ENCODE measurements at places on chromosomes 1 and 21.

GRCh38 chr1:201563406-201563780, 24.5 kb downstream of the NAV1 start:
- DNase-seq: no peak

DNA sequence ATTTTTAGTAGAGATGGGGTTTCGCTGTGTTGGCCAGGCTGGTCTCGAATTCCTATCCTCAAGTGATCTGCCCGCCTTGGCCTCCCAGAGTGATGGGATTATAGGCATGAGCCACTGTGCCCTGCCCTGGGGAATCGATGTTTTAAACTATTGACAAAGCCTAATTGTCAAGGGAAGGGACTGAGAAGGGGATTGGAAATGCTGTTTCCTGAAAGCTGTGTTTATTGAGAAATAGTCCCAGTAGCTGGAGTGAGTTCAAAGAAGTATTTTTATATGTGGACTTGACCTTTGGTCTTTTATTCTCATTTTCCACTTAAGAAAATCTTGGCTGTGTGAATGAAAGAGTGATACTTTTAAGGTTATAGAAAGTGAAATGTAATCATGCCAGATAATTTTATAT, 47.5 kb downstream of the KIF1B start:
- DNase-seq: no peak

DNA sequence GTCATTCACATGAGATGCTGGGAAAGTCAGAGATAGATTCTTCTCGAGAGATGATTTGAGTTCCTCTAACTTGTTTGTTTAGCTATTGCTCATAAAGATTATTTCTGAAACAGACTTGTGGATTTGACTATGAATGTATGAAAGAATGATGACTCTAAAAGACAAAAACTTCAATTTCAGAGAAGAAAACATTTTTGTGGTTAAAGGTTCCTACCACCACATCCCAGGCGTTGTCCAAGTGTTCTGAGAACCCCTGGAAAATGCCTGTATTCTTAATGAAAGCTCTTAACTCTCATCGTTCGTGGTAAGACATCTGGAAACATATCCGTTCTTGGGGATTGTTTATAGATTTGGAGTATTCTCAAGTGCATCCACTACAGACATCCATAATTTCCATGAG, 228.7 kb downstream of the BARHL2 start:
- no peak for DNase-seq

DNA sequence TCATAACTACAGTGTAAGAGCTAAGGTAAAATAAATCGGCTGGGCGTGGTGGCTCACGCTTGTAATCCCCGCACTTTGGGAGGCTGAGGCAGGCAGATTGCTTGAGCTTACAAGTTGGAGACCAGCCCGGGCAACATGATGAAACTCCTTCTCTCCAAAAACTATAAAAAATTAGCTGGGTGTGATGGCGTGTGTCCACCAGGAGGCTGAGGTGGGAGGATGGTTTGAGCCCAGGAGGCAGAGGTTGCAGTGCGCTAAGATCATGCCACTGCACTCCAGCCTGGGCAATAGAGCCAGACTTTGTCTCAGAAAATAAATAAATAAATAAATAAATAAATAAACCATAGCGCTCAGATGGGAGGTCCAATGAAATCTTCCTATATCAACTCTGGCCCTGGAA, 16.7 kb upstream of the FAM110D start:
- DNase-seq: no peak

DNA sequence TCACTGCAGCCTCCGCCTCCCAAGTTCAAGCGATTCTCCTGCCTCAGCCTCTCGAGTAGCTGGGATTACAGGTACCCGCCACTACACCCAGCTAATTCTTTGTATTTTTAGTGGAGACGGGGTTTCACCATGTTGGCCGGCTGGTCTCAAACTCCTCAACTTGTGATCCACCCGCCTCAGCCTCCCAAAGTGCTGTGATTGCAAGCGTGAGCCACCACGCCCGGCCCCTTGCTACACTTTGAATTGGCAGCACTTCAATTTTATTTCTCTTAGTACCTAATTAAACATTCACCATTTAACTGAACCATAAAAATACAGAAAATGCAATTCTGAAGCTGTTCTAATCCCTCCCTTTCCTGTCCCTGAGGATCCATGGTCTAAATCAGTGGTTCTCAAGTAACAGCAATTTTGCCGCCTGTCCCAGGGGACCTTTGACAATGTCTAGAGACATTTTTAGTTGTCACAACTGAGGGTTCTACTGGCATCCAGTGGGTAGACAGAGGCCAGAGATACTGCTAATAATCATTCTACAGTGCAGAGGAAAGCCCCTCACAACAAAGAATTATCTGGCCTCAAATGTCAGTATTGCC, 4.3 kb upstream of the BCL2L15 start:
- DNase-seq: no peak

DNA sequence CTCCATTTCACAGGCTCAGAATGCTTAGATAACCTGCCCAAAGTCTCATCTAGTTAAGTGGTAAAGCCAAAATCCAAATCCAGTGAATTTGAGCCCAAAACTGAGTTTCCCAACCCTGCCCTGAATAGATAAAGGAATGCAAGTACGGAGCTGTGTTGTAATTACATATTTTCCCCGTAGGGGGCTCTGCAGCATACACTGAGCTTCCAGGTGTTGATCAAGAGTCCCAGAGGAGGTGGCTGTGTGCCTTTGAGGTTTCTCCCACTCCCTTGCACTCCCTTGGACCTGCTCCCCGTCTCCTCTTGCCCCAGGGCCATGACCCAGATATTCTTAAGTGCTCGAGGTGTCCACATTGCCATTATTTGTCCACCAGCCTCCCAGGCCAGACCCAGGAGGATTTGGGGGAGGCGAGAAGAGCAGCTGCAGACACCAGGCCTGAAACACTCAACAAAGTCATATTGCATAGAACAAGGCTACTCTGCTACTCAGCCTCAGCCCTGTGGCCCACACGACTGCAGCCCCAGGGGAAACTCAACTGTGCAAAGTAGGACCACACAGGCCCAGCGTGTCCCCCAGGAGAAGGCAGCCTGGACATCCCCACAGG, 18.4 kb upstream of the LY9 start:
- DNase-seq: no peak

GRCh38 chr1:228308628-228309325, 97.9 kb downstream of the TRIM11 start:
- DNase-seq: no peak

DNA sequence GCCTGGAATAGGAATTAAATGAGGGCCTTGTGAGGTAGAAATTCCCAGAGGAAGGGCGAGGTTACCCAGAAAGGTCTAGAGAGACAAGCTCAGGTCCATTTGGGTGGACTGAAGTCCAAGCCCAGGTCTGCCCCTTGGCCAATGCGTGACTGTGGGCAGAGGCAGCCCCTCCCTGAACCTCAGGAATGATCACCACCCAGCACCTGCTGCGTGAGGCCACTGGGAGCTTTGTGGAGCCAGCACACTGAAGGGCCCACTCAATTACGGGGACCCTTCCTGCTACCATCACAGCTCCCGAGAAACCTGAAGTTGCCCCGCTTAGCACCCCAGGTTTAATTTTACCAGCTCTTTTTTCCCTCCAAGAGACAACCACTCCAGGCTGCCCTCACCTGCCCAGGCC, 6.5 kb upstream of the MATN1 start:
- DNase-seq: no peak

DNA sequence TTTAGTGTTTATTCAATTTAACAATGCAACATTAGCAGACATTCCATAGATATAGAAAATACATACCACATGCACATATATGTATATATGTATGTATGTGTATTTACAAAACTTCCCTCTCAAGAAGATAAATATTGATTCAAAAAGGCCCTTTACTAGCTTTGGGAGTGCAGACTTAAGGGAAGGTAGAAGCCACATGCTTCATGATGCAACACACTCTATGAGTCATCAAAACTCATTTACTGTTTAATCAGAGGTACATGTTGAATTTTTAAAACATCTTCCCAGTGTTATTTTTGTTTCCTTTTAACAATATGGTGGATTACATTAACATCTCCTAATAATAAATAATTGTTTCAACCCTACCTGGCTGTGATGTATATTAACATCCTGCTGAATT, 61.4 kb upstream of the KIRREL1 start:
- no peak for DNase-seq

- no peak for DNase-seq
Observed at GRCh38 chr1:59687081-59687480, 127.7 kb upstream of the HOOK1 start.

DNA sequence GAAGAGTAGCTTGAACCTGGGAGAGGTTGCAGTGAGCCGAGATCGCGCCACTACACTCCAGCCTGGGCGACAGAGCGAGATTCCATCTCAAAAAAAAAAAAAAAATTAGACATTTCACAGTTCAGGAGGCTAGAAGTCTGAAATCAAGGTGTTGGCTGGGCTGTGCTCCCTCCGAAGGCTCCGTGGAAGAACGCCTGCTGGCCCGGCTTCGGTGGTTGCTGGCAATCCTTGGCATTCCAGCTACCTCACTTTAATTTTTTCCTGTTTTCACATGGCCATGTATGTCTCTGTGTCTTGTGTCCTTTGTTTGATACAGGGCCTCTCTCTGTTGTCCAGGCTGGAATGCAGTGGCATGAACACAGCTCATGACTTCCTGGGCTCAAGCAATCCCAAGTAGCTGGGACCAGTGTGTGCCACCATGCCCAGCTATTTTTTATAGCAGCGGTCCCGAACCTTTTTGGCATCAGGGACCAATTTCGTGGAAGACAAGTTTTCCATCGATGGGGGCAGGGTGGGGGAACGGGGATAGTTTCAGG, 24.5 kb downstream of the OPRD1 start:
- no peak for DNase-seq

GRCh38 chr1:181180407-181181031, 92.0 kb downstream of the IER5 start:
- DNase-seq: no peak

DNA sequence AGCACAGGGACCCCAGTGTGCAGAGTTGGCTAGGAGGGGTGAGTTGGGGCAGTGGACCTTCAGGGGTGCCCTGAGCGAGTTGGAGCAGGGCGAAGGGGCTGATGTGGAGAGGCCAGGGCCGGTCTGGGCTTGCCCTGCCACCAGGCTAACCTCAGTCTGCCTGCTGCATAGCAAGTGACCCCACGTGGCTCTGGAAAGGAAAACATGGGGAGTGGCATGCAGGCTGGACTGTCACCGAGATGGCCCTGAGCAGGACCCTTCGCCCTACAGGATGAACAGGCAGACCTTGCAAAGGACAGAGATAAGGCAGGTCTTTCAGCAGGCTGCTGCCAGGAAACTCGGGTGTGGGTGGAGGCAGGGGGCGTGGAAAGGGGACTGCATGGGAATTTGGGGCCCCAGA, 51.5 kb downstream of the FOXO6 start:
- DNase-seq: no peak

- DNase-seq: no peak
Observed at GRCh38 chr1:236468625-236469024, 55.2 kb upstream of the LGALS8 start.

- DNase-seq: no peak
Observed at GRCh38 chr1:248800459-248800858, 25.3 kb downstream of the SH3BP5L start.

GRCh38 chr1:67760030-67760821, 73.0 kb downstream of the GNG12 start:
- peak; percentile 35 for DNase-seq

DNA sequence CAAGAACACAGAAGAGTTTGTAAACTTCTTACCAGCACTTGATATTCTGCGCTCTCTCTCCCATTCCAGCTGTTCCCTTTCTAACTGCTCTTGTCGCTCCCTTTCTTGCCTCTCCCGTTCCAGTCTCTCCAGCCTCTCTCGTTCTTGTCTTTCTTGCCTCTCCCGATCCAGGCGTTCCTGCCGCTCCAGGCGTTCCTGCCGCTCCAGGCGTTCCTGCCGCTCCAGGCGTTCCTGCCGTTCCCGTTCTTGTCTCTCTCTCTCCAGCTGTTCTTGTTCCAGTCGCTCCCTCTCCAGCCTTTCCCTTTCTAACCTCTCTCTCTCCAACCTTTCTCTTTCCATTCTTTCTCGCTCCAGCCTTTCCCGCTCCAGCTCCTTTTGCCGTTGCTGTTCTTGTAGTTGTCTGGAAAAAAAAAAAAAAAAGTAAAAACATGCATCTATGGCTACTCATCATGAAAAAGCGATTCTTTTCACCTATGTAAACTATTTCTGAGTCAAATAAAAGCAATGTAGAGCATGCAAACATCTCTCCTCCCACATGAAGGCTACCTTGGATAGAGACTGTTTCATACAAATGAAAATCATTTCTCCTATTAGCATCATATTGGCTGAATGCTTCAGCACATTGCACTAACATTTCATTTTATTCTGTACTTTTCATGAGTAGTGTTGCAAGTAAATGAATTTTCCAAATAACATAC, 91.5 kb upstream of the LBR start:
- DNase-seq: no peak

GRCh38 chr1:84669831-84670230, 20.4 kb downstream of the SSX2IP start:
- DNase-seq: no peak

DNA sequence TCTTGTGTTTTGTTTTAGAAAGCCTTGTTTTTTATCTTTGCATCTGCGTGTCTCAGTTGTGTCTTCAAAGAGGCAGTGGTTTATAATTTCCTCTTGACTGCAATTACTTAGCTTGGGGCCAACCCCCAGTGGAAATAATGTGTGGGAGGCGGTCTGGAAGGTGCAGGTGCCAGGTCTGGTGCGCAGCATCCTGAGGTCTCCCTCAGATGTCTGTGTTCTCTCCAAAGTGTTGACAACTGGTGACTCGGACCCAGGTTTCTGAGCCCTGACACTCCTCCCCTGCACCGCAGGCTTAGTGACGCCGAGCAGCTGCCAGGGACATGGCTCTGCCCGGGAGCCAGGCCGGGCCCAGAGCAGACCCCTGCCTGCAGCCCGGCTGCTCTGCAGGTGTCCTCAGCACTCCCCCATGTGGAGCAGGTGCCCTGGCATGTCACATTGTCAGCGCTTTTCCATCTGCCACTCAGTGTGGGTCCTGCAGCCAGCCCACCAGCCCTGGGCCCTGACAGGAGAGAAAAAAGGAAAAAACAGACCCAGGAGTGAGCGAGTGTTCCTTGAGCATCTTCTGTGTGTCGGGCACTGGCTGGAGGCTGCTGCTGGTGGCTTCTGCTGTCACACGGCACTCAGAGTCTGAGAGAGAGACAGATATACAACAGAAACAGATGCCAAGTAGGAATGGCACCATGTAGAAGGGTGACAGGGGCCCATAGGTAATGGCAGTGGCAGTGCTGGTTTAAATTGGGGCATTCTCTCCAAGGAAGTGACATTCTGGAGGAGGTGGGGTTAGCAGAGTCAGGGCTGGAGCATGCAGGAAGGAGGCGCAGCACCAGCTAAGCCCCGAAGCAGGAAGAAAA, 24.8 kb upstream of the SELENON start:
- peak; percentile 74 for DNase-seq

DNA sequence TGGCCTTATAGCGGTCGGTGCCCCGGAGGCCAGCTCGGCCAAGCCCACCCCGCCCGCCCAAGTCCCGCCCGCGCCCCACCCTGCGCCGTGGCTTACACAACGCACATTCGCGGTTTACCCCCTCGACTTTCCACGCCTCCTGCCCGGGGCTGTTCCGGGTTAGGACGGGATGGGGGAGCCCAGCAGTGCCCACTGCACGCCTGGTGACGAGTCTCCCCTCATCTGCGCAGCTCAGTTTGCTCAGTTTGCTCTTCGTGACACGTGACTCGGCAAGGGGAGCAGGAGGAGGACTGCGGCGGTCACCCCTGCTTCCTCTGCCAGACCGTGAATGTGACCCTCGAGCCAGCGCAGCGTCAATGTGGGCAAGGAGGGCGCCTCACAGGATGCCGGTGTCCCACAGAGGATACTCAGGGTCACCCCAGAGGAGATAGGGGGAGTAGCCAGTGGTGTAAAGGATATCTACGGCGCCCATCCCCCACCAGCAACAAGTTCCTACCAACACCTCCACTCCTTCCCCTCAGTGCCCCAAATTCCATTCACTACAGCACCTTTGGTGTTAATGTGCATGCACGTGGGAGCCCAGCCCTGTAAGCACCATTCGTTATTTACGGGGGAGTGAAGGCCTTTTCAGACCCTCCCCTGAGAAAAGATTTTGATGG, 350 bp upstream of the S100A6 start:
- DNase-seq: peak; percentile 63

Measured in stimulated activated CD4-positive, alpha-beta T cell treated with anti-CD3 and anti-CD28 coated beads, Interleukin-1b, Interleukin-23, amount 100 ng/mL, for 1 hour (primary cell).